NCI-H1092 treated with DMSO at 0.1 percent for 48 hours (cell line): ENCODE measurements at places on chromosomes 2 and 18.

DNA sequence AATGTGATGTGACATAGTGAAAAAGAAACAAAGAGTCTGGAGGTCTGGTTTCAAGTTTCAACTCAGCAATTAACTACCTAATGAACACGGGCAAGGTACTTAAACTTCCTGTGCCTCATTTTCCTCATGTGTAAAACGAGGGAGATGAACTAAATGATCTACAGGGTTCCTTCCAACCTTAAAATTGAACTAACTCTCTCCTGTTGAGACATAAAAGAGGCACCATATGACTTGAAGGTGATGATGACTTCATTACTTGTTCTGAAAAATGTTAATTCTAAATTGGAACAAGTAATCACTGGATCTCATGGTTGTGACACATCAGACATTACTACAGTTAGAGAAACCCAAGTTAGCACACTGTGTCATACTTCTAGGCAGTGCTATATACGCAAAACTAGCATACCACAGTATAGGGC, 8.9 kb upstream of the REL start:
- DNase-seq = no peak

- no peak for DNase-seq
These were observed 107.6 kb upstream of the BZW1 start for GRCh38 chr2:200703926-200704637.

DNA sequence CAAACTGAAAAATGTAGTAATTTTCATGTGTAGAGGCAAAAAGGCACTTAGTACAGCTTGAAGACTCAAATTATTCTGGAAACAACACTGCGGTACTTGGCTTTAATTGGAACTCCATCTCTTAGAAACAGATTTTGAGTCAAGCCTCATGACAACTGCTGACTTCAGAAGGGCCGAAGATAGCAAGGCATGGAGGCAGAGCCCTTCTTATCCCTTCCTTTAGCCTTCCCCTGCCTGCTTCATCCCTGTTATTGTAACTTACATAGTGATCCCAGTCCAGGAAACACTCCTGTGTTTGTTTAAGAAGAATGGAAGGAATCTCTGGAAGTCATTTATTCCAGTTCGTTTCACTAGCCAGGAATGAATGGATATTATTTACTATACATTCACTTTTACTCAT, 110.9 kb upstream of the FAM98A start:
- DNase-seq = no peak

- no peak for DNase-seq
These were observed 232.2 kb downstream of the GULP1 start for GRCh38 chr2:188523919-188524318.

DNA sequence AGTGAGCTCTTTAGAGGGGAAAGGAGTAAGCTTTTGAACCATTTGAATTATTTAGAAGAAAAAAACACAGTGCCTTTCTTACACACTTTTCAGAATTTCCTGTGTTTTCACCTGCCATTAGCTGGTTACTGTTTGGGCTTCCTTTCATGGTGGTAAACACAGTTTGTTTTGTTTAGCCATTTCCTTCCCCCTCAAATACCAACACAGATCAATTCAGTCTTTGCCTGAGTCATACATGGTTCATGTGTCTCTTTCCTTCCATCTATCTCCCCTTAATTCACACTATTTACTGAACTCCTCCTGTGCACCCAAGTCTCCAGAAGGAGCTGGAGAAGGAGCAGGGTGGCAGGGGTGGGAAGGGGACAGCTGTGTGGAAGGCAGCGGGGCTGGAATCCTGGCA, 45.0 kb downstream of the TCF7L1 start:
- DNase-seq = no peak

GRCh38 chr2:64063454-64063853, 44.2 kb upstream of the VPS54 start:
- no peak for DNase-seq

GRCh38 chr2:208164951-208165755, 1.8 kb upstream of the CRYGA start:
- no peak for DNase-seq

DNA sequence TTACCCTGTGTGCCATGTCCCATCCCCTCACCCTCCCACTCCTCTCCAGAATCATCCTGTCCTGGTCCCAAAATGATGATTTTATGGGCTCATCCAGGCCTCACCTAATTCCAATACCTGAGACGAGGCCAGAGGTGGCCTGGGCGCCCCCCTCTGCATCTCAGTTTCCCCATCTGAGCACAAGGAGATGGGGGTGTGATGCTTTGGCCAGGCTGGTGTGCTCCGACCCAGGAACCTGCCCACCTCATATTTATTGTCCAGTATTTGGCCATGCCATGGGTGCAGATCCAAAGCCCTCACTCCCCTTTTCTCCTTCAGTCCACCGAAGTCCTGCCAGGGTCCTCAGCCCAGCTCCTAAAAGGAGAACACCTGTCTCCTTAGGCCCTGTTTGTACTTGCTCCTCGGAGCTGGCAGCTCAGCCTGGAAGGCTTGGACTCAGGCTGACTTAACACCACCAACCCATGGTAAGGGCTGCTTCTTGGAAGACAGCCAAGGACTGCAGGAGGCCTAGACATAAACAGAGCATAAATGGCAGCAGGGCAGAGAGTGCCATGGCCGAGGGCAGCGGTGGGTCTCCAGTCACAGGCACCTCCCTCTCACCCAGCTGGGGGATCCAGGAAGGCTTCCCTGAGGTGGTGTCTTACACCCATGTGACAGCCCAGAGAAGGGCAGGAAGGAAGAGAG, 3.6 kb downstream of the TEX51 start:
- DNase-seq = no peak

GRCh38 chr2:7131261-7131660, 214.0 kb downstream of the RNF144A start:
- no peak for DNase-seq

GRCh38 chr2:72399879-72400278, 252.2 kb upstream of the CYP26B1 start:
- no peak for DNase-seq

DNA sequence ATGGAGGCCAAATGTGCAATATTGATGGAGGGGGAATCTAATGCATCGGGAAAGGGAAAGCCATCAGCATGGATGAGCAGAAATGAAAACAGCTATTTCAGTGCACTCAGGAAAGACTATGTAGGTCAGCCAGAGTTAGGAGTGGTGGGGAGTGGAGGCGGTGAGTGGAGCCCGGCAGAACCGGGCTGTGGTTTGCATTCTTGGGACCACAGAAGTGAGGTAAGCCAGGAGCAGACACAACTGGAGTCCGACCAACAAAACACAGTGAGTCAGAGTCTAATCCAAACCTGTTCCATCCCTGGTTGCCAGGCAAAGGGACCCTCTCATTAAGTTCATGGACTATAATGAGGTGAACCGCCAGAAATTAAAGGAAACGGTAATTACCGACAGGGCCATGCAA, 61.1 kb upstream of the RAB12 start:
- DNase-seq = no peak

DNA sequence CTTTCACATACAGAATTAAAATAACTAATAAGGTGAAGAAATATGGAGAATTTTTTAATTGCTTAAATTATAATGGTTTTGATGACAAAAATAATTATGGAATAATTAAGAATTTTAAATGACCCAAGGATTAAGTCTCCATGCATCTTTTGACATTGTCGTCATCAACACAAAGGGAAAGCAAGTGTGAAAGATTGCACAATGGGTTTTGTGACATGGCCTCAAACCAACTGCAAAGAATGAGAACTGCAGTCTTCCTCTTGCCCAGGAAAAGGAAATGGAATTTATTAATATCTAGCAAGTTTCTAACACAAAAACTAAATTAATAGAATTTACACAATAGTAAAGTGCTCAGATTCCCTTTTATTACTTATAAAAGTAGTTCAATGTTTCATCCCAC, 329.1 kb upstream of the PKDCC start:
- DNase-seq = no peak

- DNase-seq = no peak
These were observed 139.0 kb downstream of the UXS1 start for GRCh38 chr2:106054880-106055655.

DNA sequence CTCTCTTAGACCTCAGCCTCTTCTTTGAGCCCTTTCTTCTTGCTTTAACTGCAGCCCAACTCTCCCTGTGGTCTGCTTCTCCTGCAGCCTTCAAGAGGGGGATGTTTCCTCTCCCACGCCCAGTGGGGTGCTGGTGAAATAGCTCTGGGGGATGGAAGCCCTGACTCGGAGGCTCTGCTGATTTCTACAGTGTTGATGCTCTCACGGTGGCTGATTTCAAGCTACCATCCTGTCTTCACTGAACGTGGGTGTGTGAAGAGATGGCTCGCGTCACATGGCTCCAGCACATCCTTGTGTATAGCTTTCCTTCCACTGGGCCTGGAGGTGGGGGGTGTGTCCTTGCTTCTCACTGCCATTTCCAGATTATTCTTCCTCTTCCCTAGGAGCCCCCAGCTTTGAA, 20.0 kb downstream of the MPP4 start:
- DNase-seq = no peak

- no peak for DNase-seq
These were observed 3.0 kb downstream of the ADRA2B start for GRCh38 chr2:96113367-96113677.

- DNase-seq = no peak
These were observed 26.3 kb downstream of the ATP8B1 start for GRCh38 chr18:57776767-57777166.
